ENCODE measurements at places on chromosomes 13 and 19.
A peak's percentile ranks its signal among the peaks of the same experiment; 100 is the strongest.

GRCh38 chr13:48234566-48235340, 1.7 kb downstream of the ITM2B start:
- DNase-seq = no peak

DNA sequence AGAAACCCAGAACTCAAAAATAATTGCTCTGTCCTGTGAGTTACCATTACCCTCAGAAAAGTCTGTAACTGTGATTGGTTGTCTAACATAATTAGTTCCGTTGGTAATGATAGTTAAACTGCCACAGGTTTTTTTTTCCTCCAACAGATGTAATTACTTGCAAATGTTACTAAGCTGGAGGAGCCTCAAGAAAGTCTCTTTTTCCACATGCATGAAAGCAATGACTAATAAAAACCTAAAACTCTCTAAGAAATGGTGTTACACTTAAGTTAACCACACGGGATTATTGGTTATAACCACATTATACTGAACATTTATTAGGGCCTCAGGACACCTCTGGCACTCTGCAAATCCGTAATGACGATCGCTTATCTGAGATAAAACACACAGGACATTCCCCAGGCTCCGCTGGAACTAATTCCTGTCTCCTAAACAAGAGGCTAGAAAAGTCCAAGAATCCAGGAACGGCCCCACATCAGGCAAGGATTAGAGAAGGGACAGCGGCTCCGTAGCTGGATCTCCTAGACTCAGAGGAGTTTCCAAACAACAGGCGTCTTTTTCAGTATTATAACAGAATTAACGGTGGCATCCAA, 753 bp downstream of the ZNF235 start:
- DNase-seq = no peak

DNA sequence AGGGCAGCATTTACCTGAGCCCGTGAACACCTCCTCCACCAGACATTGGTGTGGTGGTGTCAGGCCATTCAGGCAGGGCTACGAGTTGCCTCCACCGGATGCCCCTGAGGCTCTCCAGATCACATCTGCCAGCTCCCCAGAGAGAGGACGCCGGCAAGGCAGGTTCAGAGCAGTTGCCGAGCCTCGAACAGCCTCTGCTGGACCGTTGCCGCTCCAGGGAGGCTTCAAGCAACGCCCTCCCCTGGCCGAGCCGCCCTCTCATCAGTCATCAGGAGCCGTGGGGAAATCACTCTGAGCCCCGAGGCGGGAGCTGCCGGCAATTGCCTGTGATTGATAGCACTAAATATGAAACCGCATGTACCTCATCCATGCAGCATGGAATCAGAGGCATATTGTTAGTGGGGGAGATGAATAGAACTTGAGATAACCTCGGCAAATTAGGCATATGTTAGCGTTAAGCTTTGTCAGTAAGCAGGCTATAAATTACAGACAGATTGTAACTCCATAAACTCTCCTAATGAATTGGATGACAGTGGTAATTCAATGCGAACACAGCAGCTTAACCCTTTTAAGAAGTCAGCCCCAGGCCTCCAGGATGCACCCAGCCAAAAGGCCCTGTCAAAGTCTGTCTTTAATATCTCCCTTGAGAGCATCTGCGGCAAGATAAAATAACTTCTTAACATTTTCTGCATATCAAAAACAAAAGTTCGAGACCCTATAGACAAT, 29.8 kb upstream of the SPACA7 start:
- DNase-seq = no peak

DNA sequence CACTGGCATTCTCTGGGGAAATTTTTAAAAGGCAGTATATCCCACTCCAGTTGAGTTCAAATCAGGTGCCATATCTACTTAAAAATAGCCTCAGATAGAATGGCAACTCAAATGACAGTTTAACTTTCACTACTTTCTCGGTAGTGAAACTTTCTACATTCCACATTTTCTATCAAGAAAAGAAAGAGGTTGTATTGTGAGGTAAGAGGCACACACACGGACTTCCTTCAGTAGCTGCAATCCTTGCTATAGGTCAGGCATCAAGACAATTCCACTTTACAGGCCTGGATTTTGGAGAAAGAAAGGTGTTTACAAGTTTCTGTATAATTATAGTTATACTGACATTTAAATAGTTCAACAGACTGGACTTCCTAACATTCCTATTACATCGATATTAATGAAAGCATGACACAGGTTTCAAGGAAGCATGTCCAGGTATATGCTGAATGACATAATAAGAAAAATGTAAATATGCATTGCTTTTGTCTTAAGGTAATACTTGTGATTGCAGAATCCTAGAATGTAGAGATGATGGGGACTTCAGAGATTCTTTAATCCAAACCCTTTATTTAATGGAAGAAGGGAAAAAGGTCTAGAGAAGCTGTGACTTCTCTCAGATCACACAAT, 5.2 kb downstream of the STARD13 start:
- no peak for DNase-seq

DNA sequence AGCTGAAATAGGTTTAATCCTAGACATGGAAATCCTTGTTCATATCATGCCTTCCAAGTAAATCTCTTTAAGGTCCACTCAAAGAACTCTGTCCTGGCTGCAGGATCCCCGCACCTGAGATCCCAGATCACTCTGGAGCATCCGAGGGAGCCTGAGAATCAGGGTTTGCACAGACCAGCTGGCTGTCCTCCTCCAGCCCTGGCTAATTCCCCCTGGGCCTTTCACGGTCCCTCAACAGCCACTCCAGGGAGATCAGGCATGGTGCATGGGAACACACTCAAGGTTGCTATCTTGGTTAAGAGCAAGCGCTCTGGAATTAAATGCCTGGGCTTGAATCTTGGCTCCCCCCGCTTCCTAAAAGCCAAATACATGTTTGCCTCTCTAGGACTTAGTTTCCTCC, 130.8 kb downstream of the IRS2 start:
- DNase-seq = no peak

- no peak for DNase-seq
Measured at GRCh38 chr13:100230769-100231149, 141.9 kb downstream of the PCCA start.

DNA sequence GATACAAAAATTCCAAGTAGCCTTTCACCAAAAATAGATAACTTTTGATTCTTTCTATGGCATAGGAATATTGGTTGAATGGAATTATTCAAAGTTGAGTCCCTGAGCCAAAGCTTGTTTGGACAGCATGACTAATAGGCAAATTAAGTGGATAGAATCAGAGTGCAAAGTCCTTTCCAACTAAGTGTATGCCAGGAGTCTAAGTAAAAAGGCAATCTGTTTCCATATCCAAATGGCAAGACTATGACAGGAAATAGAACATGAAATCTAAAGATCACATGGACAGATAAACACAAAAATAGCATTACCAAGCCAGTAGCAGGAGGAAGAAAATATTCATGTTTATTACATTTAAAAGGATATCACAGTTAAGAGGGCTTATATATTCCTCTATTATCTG, 804.6 kb downstream of the SLITRK6 start:
- no peak for DNase-seq

DNA sequence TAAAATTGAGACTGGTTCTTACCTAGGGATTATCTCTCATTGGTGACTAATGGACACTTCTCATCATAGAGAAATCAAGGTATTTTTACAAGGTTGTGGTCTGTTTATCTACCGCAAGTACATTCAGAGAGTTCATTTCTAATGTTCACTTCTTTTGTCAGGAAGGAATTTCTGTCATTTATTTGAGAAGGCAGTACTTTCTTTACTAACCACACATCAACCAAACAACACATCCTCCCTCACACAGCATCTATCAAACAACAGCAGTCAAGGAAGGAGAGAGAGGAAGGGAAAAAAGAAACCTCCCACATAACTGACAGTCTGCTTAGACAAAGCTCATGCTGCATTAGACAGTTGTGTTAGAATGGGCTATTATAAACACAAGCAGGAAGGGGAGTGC, 182.3 kb upstream of the KLF12 start:
- no peak for DNase-seq

DNA sequence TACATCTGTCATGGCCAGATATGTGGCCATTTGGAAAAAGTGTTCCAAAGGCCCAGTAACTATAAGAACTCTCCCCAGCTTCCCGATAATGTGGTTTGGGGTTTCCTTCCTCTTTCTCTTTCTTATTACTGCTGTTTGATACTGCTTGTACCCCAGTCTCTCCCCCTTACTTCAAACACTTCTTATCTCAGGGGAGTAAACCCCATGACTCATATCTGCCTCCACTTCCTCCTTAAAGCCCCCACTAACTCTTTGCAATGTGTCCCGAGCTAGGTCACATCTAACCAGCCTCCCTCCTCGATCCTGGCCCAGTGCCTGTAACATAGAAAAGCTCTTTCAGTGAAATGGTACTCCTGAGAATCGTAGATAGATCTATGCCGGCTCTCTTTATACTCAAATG, 82.4 kb upstream of the STARD13 start:
- no peak for DNase-seq

DNA sequence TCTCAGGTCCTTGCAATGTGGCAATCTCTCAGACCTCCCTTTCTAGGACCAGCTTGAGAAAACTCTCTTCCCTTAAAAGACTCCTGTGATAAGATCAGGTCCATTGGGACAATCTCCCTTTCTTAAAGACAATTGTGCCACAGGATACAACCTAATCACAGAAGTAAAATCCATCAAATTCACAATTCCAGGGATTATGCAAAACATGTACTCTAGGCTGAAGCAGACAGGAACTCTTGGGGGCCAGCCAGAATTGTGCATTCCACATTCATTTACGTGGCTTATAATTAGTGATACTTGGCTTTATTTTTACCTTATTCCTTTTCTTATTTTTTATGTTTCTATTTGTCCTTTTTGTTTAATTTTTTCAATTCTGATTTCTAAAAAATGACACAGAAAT, 257.9 kb downstream of the KLF12 start:
- DNase-seq = no peak

- DNase-seq = no peak
Measured at GRCh38 chr19:16325161-16325527, 518 bp downstream of the KLF2 start.

DNA sequence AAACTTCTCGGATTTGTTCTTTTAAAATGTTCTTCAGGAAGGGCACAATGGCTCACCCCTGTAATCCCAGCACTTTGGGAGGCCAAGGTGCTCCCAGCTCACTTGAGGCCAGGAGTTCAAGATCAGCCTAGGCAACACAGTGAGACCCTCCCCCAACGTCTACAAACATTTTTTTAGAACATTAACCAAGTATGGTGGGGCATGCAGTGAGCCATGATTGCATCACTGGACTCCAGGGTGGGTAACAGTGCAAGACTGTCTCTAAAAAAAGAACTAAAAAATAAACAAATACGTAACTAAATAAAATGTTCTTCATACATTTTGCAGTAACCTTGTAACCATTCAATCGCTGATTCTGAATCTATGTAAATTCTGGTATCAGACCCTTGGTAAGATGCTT, 2.1 kb upstream of the IPO5 start:
- DNase-seq = no peak

DNA sequence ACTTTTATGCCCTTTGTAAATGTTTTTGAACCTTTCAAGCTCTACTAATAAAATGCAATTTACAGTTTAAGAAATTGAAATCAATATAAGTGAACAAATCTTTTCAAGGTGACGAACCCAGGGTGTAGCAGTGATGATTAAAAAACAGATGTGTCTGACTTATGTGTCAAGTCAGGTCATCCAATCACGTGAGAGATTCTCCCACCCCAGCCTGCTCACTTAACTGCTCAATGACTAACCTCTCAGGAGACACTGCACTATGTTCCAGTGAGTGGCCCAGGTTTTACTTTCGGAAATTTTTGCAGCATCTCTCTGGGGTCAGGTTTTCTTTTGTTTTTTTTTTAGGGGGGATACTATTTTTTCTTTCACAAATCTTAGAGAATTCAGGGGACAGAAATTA, 60.7 kb downstream of the ZNF429 start:
- no peak for DNase-seq

- DNase-seq = peak; percentile 68
Measured at GRCh38 chr19:4851551-4852290, 15.7 kb downstream of the PLIN3 start.

- DNase-seq = no peak
Measured at GRCh38 chr13:39956036-39956435, 300.6 kb downstream of the COG6 start.

DNA sequence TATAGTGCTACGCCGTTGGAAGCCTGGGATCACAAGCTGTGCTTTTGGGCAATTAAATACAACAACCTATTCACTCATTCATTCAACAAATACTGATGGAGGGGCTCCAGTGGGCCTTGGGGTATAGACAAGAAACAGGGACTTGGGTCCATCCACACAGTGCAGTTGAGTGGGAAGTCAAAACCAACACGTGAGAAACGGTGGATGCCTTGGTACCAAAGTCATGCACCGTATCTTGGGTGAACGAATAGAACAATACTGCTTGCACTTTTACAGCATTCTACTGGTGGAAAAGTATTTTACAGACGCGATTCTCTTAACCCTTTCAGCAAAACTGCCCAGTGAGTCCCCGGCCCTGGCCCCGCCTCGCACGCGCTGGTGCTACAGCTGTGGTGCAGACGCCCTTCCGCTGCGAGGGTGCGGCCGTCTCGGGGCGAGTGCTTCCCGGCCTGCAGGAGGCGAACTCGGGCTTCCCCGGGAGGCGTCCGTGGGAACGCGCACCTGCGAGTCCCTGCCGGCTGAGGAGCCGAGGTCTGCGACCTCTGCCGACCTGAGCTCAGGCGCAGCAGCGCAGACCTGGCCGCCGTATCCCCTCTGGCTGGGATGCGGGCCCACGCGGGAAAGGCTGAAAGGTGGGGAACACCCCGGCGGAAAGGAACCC, 8.3 kb downstream of the TNFRSF19 start:
- peak; percentile 42 for DNase-seq

DNA sequence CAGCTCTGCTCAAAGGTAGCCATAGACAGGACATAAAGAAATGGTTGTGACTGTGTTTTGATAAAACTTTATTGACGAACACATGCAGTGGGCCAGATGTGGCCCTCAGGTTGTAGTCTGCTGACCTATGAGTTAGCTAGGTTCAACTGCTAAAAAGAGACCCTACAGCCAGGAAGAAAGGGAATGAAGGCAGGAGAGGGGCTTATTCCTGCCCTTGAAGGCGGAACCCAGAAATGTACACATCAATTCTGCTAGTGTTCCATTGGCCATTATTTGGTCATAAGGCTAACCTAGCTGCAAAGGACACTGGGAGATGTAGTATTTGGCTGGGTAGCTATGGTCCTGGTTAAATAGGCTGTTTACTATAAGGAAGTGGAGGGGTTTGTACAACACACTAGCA, 18.0 kb downstream of the APBA3 start:
- DNase-seq = no peak

GRCh38 chr19:46630586-46631205, 5.3 kb downstream of the GNG8 start:
- DNase-seq = no peak

GRCh38 chr13:75656425-75656989, 20.4 kb downstream of the LMO7 start:
- DNase-seq = no peak

GRCh38 chr13:106568299-106569003, 514 bp upstream of the ARGLU1 start:
- no peak for DNase-seq
